Activated naive CD4-positive, alpha-beta T cell treated with anti-CD3 and anti-CD28 coated beads, Interleukin-2, amount 10 ng/mL, durations not matched to agents 5 hours and 36 hours (primary cell): ENCODE measurements at places on chromosomes 11 and 22. TPM values are rescaled to one million over a fixed set of nuclear protein-coding genes. Genes with fewer than 3 reads are reported as not detected.

The ROM1 gene
- 1.1 TPM for total RNA-seq

The RFPL3 gene
- not detected for total RNA-seq

The PLAAT5 gene
- not detected for total RNA-seq

The BEST1 gene
- 0.10 TPM for total RNA-seq

The APLNR gene
- not detected for total RNA-seq

The BAIAP2L2 gene
- total RNA-seq = 0.78 TPM

The DEPDC7 gene
- total RNA-seq = 0.43 TPM
